Activated CD4-positive, CD25-positive, alpha-beta regulatory T cell (primary cell): ENCODE measurements at places on chromosomes 7 and 10.

- no peak for DNase-seq
Observed at GRCh38 chr10:59362144-59362958, at the start of gene FAM13C. FAM13C (minus strand) TSS chr10:59362549; CDS start chr10:59362460, 89 bp downstream.

- DNase-seq, result no peak
Observed at GRCh38 chr7:116353647-116354046, 143.3 kb downstream of the TES start.

- no peak for DNase-seq
Observed at GRCh38 chr7:82599895-82600294, 156.3 kb upstream of the CACNA2D1 start.

- no peak for DNase-seq
Observed at GRCh38 chr10:69874449-69874848, 72.7 kb downstream of the COL13A1 start.

DNA sequence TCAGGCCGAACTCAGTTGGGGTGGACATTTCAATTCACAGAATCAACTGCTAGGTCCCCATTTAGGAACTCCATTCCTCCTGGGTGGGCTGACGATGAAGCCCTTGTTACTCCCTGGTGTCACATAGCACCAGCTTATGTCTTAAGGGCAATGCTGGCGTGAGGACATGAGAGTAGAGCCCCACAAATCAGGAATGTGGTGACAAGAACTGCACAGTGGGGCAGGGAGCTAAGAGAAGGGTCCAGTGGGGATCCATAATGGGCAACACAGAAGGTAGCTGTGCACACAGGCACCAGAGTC lies 57.0 kb downstream of the LYZL1 start:
- no peak for DNase-seq

GRCh38 chr10:99233689-99234037 lies 2.0 kb downstream of the HPSE2 start:
- no peak for DNase-seq

DNA sequence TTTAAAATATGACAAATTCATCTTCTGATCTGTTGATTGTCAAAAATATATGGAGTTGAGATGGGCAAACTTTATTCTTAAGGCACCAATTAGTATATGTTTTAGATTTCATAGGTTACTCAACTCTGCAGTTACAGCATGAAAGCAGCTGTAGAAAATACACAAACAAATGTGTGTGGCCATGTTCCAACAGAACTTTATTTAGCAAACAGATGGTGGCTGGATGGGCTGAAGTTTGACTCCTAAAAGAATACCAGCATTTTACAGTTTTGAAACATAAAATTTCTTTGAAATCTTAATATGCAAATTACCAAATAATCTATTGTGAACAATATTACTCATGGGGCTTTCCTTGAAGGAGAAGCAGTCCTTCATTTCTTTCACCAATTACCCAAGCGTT lies 1206.0 kb upstream of the LRRTM3 start:
- no peak for DNase-seq

GRCh38 chr7:83096065-83096580 lies 66.6 kb downstream of the PCLO start:
- DNase-seq, result no peak

GRCh38 chr10:42594246-42594650 lies 44.1 kb downstream of the ZNF33B start:
- no peak for DNase-seq

GRCh38 chr10:124568339-124568738 lies 106.7 kb downstream of the LHPP start:
- DNase-seq, result no peak

DNA sequence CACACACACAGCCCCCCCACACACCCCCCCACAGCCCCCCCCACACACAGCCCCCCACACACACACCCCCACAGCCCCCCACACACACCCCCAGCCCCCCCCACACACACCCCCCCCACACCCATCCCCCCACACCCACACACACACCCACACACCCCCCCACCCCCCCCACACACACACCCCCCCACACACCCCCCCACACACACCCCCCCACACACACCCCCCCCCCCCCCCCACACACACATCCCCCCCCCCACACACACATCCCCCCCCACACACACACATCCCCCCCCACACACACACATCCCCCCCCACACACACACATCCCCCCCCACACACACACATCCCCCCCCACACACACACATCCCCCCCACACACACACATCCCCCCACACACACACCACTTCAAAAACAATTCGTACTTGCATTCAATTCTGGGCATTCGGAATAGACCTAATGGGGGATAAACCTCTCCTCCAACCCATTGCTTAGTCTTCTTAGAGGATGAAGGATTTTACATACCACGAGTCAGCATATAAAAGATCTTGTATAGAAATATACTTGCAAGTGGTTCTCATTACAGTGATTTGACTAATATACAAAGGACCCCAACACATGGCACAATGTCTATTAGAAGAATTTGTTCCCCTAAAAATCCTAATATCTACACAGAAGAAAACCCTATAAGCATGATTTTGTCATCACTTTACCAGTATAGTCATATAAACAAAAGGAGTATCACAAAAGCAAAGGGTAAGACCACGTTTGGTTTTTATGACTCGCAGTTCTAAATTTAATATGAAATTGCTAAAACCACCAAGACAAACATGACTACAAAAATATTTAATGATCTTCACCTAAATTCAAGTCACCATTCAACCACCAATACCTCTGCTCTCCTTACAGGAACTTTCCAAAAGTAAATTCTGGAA lies 80.9 kb downstream of the DIP2C start:
- no peak for DNase-seq

DNA sequence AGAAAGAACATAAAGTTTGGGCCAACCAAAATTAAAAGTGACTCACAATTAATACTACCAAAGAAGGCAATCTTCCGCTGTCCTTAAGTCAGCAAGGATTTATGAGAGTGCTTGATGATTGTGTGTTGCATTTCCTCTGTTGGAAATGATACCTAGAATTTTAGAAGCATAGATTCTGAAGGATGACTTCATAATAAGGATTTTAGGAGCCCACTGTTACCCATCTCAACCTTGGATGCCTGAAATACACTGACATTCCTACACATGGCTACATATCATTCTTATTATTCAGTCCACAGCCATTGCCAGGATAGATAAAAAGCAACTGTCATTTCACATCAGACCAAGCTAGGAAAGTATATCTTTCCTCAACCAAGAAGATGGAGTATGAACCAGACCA lies 823.8 kb downstream of the LRMDA start:
- DNase-seq, result no peak

- DNase-seq, result no peak
Observed at GRCh38 chr7:36090976-36091873, 61.8 kb upstream of the EEPD1 start.

DNA sequence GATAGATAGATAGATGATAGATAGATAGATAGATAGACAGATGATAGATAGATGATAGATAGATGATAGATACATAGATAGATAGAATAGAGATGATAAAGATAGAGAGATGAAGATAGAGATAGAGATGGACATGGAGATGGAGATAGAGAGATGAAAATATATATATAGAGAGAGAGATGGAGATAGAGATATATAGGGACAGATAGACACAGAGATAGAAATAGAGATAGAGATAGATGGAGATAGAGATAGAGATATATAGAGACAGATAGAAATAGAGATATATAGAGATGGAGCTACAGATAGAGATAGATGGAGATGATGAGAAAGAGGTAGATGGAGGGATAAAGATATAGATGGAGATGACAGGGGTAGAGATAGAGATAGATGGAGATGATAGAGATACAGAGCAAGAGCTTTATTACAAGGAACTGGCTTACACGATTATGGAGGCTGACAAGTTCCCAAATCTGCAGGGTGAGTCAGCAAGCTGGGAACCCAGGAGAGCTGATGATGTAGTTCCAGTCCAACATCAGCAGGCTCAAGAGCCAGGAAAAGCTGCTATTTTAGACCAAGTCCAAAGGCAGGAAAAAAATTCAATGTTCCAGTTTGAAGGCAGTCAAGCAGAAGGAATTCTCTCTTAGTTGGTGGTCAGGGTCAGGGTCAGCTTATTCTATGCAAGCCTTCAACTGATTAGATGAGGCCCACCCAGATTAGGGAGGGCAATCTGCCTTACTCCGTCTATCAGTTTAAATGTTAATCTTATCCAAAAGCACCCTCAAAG lies 37.1 kb downstream of the CAV1 start:
- DNase-seq, result no peak

DNA sequence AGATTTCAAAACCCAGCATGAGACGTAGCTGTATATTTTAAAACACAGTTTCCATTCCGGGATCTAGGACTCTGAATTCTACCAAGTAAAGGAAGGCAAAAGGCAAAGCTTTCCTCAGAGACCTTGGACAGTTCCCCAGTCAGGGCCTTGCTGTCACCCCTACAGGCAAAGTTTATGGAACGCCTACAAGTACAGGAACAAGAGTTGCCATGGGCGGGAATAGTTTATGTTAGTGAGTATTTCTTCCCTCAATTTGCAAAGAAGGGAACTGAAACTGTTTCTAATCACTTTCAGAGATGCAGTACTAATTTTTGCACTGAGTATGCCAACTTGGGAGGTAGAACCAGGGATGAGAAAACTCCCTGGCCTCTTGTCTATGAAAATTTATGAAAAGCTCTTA lies 68.2 kb upstream of the LRGUK start:
- no peak for DNase-seq

DNA sequence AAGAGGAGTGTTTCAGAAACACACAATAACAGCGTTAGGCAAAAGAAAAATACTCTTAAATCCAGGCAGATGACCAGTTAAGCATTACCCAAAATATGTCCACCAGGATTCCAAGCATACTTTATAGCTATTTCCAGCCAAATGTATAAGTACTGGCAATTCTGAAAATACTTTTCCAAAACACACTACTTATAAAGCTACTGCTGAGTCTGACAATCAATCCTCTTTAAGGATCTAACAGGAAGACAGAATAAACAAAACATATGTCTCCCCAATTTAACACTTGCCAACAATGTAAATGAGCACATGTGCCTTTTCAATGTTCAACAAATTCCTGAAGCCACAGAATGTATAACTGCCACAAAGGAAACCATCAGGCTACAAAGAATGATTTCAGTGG lies 370.9 kb downstream of the SORCS1 start:
- DNase-seq, result no peak

DNA sequence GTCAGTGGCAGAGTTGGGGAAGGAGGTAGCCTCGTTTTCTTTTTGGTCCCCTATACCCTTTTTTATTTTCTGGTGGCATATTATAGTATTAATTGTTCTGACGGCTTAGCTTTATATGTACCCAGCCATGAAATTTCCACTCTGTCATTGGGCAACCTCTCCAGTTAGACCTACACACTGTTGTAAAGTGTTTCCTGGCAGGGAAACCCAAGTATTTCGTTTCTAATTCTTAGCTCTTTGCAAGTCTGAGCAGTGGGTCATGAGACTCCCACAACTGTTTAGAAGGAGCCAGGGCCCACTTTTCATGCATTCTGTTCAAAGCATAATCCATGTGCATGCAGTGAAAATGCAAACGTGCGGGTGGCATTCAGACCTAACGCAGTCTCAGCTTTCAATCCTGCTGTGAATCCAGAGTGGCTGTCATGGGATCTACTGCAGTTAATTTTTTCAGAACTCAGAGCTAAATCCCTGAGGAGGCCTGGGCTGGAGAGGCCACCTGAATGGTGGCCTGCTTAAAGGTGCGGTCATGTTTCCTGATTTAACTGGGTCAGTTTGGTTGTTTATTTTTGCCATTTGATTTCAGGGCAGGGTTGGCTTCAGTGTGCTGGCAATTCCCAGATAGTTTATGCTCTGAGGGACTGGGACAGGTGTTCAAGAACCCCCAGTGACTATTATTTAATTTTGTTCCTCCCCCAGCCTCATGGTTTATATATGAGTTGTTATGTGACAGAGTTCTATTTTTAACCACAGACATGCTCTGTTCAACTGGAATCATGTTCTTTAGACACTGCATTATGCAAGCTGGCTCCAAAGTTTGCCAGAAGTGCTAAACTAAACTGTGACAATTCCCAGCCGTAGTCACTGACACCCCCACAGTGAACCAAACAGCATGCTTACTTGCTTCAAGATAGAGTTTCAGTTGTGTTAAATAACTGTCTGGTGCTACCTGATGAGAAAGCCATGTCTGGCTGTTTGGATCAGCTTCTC lies 27.4 kb upstream of the SYPL1 start:
- DNase-seq, result no peak

GRCh38 chr7:13745530-13745929 lies 243.9 kb downstream of the ETV1 start:
- DNase-seq, result no peak

DNA sequence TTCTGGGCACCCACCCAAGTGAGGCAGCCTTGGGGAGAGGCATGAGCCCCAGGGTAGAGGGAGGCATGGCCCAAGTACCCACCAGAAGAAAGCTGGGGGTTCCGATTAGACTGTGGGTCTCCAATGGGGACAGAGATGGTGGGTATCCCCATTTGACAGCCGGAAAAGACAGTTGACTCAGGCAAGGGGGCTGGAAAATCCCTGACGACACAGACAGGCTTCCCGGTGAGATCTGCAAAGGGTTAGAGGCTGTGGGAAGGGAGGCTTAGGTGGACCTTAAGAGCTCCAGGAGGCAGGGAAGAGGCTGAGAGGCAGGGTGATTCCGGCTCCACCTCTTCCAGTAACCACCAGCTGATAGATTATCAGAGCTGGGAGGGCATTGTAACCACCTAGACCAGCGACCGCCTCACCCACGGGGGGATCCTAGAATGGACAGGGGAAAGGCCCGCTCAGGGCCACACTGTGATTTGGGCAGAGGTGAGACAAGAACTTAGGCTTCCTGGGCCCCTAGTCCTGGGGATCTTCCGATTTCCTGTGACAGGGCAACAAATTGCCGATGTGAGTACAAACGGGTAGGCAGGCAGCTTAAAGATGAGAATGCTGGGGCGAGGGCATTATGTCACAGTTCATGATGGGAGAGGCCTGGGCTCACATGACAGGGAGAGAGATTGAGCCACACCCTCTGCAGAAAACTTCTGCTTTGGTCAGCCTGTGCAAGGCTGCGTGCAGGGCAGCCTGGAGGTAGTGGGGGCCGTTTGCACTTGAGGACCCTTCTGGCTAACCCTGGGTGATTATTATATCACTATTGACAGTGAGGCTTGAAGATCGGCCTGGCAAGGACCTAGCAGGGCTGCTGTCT lies 5.4 kb downstream of the TBATA start:
- no peak for DNase-seq

DNA sequence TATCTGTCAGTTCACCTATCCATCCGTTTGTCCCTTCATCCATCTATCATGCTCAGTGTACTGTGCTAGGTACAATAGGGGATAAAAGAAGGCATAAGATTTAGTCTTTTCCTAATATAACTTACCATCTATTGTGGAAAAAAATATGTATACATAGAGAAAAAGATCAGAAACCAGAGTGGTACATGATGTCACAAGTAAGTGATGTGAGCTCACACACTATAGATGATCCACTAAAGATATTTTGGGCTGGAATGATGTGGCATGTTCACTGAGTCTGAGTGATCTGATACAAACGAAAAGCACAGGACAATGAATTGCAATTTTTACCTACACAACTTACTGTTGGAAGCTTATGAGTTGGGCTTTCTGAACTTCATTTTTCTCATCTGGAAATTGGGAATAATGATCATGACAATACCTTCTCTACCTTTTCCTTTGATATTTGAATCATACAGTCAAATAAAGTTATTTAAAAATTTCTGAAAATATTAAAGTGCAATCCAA lies 2.7 kb upstream of the TFAM start:
- no peak for DNase-seq
